ENCODE measurements at places on chromosomes 3 and 15.

DNA sequence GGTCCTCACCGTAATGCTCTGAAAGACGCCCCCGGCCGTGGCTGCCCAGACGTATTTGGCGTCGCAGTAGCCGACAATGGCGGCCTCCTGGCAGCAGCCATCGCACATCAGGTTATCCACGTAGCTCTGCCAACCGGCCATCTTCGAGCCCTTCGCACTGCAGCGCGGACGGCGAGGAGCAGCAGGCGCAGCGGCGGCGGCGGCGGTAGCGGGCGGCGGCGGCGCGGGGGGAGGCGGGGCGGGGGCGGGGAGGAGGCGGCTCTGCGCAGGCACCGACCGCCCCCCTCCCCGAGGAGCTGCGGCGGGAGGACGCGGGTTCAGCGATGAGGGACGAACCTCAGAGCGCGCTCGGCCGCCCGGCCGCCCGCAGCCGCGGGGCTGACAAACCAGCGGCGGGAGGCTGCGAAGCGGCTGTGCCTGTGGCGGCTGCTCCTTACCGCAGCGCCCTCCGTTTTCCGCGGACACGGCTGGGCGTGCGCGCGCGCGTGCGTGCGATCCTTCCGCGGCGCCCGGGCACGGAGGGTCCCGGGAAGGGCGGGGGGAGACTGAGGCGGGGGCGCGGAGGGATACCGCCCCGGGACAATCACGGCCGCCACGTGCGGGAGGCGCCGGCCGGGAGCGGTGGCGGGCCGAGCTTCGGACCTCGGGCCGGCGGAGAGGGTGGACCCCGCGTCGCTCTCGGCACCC, at the start of gene PFN2:
Gene PFN2 (minus strand): TSS at position 180 of the 687 bp plus-strand sequence. CDS start 39 bp downstream, at position 141.
- no peak for DNase-seq

- DNase-seq, result no peak
These were observed 84.6 kb downstream of the CD47 start for GRCh38 chr3:108006077-108006771.

- DNase-seq, result no peak
These were observed 91.1 kb upstream of the ALDH1A3 start for GRCh38 chr15:100788418-100789105.

DNA sequence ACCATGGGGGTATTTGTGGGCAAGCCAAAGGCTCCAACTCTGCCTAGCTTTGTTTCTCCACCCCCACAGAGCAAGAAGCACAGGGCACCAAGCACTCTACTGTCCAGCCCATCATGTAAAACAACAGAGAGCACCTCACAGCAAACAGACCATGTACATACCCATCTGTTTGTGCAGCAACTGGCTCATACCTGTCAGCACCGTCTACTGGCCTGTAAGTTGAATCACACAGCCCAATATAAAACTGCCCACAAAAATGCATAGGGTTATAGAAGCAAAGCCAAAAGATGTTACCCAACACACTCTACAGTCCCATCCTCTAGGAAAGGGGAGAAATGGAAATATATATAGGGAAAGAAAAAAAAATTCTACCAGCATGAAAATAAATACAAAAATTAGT, 139.7 kb upstream of the CPNE4 start:
- DNase-seq, result no peak

GRCh38 chr3:179967622-179968021, 69.1 kb downstream of the PEX5L start:
- no peak for DNase-seq

GRCh38 chr3:83248454-83248853, 1487.0 kb upstream of the GBE1 start:
- DNase-seq, result no peak

DNA sequence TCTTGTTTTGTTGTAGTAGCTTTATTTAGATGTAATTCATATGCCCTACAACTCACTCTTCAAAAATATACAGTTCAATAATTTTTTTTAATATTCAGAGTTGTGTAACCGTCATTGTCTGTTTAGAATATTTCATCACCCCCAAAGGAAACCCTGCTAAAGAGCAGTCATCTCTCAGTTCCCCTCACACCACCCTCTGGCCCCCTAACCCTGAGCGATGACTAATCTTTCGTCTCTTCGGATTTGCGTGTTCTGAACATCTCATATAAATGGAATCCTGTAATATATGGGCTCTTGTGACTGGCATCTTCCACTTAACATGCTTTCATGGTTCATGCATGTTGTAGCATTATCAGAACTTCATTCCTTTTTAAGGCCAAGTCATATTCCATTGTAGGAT, 183.8 kb downstream of the ATG7 start:
- DNase-seq, result peak; percentile 91

- DNase-seq, result peak; percentile 48
These were observed 1.2 kb downstream of the MEX3B start for GRCh38 chr15:82044373-82045178.

- DNase-seq, result no peak
These were observed 13.2 kb downstream of the FGD5 start for GRCh38 chr3:14831916-14832450.

GRCh38 chr3:21752749-21753347, 1.8 kb upstream of the ZNF385D start:
- no peak for DNase-seq

Data from HS-27A (cell line).